HCT116 (cell line): ENCODE measurements at places on chromosomes 16 and 17. TPM values are rescaled to one million over a fixed set of nuclear protein-coding genes. Genes with fewer than 3 reads are reported as not detected.

GRCh38 chr16:20851601-20852000 is 45.3 kb downstream of the REXO5 start:
- DNase-seq, result peak; percentile 28

DNA sequence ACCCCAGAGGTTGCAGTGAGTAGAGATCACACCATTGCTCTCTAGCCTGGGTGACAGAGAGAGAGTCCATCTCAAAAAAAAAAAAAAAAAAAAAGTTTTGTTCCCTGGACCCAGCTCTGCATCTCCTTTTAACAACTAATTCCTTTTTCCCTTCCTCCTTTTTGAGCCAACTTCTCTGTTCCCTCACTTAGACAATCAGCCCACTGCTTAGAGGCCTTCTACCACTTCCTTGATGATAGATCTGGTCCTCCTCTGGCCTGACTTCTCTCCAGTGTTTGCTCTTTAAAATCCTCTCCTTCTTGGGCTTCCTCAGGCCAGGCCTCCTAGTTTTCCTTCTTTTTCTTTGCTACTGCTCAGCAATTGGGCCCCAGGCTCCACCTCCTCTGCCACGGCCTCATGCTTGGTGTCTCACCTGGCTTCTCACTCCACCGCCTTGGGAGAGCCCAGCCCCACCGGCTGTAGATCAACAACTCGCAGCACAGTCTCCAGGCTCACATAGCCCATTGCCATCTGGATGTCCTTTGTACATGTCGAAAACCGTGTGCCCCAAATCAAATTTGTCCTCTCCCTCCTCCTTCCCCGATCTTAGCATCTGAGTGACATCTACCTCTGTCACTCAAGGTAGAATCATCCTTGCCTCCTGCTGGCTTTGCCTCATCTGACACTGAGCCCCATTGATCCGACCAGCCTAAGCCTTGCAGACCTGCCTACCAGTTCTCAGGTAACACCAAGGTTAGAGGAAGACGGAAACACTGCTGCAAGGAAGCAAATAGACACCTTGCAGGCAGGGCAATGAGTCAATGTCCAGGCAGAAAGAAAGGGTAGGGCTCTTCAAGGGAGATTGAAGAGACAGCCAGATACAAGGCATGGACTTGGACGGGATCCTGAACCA is 17.4 kb downstream of the ARHGAP27 start:
- no peak for DNase-seq

GRCh38 chr16:84396537-84397008 is 28.2 kb downstream of the ATP2C2 start:
- no peak for DNase-seq

KRT39 gene
- not detected for total RNA-seq

DNA sequence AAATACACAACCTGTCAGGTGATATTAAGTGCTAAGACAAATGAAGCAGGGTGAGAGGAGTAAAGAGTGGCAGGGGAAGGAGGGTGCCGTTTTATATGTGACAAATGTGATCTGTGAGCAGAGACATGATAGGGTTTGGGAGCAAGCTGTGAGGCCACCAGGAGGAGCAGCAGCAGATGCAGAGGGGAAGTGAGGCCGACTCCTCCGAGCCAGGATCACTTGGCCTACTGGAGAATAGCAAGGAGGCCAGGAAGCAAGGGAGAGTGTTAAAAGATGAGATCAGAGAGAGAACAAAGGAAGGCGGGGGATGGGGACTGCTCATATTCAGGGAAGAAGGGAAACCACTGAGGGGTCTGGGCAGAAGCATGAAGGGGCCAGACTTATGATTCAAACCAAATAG is 129.4 kb downstream of the TANGO6 start:
- no peak for DNase-seq

GRCh38 chr17:56548661-56549060 is 44.8 kb upstream of the NOG start:
- no peak for DNase-seq

GRIN2A gene
- total RNA-seq, result 0.02 TPM

GGT6 gene
- 0.10 TPM for total RNA-seq

- no peak for DNase-seq
These were observed 13.5 kb downstream of the NMRAL1 start for GRCh38 chr16:4460936-4461249.

DNA sequence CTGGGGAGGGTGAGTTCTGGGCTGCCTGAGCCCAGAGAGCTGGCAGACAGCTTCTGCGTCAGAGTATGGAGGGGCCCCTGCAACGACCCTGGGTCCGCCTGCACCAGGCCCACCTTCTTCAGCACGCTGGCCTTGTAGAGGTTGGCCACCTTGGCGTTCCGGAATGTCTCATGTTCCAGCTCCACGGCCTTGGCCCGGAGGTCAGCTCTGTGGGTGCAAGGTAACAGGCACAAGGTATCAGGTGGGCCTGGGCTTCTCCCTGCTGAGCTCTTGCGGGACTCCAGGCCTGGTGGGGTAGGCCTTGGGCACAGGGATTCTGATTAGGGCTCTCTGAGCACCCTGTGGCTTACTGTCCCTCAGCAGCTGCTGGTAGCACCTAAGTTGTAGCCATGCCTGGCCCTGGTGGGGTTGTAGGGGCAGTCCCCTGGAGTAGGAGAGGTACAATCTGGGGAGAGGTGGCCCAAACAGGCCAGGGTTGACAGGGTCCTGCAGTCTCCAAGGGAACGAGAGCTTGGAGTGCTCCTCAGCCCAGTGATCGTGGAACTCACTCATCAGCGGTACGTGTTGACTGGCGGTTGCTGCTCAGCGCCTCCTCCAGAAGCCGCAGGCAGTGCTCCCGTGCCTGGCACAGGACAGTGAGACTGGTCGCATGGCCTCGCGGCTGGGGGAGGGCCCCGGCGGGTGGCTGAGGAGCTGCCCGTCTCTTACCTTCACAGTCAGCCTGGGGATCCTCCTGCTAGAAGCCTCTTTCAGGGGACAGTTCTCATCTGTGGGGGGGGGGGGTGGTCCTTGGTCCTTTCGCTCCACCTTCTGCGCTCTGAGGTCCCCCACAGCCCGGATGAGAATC is 2.9 kb upstream of the SMIM5 start:
- DNase-seq, result no peak

DNA sequence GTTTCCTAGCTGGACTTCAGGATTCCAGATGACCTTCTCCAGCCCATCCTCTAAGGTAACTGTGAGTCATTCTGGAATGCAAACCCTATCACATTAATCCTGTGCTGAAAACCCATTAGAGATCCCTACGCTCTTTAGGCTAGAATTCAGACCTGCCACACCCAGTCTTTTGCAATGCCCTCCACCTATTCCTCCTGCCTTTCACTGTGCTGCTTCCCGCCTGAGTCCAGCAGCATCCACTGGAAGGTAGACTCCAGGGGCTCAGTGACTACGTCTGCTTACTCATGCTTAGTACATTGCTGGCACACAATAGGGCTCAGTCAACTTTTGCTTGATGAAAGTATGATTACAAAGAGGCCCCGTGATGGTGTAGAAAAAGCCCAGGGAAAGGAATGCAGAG is 121.1 kb downstream of the SPACA3 start:
- peak; percentile 12 for DNase-seq
